Esophagus squamous epithelium (tissue), 5 donors: ENCODE measurements at places on chromosomes 16 and 17.

GRCh38 chr16:65775829-65776228 is 590.7 kb upstream of the CDH5 start:
- no peak for DNase-seq

DNA sequence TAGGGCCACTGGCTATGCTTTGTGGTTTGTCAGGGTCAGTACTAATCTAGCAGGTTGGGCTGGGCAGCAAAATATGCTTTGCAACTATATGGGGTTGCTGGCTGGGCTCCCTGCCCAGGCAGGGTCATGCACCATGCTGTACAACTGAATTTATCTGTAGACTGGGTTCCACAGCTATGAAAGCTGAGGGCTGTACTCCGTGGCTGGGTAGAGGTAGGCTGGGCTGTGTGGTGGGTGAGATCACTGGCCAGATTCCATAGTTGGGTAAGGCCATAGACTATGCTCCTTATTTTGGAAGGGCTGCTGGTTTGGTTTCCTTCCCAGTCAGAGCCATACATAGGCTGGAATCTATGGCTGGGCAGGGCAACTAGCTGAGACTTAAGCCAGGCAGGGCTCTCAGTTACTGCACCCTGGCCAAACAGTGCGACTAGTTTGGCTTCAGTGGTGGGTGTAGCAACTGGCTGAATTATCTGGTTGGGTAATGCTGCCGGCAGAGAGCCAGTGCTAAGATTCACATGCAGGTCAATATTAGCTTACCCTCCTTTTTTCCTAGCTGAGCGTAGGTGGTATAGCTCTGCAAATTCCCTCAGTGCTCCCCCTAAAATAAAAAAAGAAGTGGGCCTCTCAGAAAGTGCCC is 769.1 kb upstream of the CDH8 start:
- no peak for DNase-seq

- no peak for DNase-seq
These were observed 16.7 kb downstream of the DRC7 start for GRCh38 chr16:57711346-57711745.

GRCh38 chr16:57988929-57989328 is 11.5 kb downstream of the ZNF319 start:
- no peak for DNase-seq

DNA sequence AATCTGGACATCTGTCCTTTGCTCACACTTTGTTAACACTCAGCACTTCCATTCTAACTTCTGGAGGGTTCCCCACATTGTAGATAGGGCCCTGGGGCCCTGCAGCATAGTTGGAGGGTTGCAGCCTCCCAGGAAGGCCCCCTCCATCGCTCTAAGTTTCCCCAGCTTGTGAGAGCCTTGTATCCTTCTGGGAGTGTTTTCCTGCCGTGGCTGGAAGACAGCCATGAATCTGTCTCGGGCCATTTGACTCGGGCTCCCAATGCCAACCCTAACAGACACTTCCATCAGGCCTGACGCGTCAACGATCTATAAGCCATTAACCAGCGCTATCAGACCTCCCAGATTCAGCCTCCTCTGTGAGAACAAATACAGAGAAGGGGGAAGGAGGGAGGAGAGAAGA is 263.7 kb upstream of the RPL38 start:
- no peak for DNase-seq

GRCh38 chr17:81488276-81488860 is 24.2 kb downstream of the ACTG1 start:
- DNase-seq: no peak

DNA sequence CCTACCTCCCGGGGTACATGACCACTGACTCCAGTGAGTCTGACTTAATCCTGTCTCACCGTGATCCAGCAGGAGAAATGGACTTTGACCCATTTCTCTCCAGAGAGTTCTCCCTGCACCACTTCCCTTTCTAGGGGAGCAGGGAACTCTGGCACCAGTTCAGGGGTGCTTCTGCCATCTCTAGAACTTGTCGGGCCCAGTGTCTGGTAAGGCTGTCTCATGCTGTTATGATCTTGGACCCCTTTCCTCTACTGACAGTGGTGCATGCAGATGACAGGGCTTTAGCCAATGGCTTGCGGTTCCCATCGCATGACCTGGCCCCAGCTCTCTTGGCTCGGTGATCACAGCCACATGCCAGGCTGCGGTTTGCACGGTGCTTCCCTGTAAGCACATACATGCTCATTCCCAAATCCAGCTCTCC is 62.0 kb downstream of the SLC39A11 start:
- no peak for DNase-seq

GRCh38 chr17:39777534-39778365 is 40.0 kb downstream of the GRB7 start:
- DNase-seq: no peak

DNA sequence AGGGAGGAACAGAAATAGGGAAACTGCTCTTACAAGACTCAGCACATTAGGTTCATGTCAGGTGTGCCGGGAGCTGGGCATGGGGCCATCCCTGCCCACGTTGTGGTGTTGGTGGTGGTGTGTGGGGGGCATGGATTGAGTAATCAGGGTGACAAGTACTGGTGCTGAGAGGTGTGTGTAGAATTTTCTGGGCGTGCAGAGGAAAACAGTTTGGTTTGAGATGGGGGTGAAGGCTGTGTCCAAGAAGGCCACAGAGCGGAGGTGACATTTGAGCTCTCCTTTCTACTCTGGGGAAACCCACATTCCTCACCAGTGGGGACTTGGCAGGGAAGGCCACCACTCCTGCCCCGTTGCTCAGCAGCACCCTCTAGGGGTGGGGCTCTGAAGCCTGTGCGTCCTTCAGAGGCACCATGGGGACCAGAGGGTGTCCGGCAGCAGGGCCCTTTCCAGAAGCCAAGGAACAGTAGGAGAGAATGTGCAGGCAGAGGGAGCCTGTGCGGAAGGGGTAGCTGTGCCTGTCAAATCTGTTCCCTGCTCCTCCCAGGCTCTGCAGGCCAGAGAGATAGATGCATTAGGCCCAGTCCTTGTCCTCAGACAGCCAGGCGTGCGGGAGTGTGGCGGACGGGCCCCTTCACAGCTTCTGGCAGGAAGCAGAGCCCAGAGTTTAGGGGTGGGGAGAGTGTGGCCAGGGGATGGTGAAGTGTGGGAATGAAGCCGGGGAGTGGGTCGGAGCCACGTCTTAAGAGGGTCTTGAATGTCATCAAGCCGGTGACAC is 48.7 kb upstream of the GSE1 start:
- DNase-seq: no peak

GRCh38 chr16:86388976-86389375 is 121.4 kb upstream of the FOXF1 start:
- no peak for DNase-seq

DNA sequence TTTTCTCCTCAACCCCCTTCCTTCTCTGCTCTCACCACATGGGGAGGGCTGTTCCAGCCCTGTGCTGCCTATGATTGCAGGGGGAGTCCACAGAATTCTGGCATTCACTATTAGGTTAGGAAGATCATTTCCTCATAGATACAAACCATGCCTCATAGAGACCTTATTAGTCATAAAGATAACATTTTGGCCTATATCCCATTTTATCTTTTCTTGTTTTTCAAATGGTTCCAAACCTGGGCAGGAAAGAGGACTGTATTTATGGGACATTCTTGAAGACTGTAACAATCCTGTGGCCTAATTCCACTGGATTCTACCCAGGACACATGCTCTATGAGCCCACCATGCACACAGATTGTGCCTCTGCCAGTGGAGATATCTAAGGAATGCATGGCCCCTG is 51.7 kb downstream of the ASIC2 start:
- no peak for DNase-seq

DNA sequence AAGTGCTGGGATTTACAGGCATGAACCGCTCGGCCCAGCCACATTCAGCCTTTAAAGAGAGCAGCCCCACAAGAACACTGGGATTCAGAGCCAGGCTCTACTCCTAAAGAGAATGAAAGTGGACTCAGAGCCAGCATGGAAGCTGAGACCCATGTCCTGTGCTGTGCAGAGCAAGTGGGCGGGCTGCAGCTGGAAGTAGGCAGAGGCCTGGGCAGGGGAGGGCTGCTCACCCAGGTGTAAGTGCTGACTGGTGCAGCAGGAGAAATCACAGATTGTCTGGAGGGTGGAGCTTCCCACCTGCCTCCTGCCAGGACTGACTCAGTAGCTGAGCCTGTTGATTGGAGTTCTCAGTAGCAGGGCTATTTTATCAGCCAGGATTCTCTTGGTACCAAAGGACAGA is 178.7 kb downstream of the KATNIP start:
- no peak for DNase-seq

GRCh38 chr17:83056583-83057396 is 22.6 kb upstream of the METRNL start:
- no peak for DNase-seq

DNA sequence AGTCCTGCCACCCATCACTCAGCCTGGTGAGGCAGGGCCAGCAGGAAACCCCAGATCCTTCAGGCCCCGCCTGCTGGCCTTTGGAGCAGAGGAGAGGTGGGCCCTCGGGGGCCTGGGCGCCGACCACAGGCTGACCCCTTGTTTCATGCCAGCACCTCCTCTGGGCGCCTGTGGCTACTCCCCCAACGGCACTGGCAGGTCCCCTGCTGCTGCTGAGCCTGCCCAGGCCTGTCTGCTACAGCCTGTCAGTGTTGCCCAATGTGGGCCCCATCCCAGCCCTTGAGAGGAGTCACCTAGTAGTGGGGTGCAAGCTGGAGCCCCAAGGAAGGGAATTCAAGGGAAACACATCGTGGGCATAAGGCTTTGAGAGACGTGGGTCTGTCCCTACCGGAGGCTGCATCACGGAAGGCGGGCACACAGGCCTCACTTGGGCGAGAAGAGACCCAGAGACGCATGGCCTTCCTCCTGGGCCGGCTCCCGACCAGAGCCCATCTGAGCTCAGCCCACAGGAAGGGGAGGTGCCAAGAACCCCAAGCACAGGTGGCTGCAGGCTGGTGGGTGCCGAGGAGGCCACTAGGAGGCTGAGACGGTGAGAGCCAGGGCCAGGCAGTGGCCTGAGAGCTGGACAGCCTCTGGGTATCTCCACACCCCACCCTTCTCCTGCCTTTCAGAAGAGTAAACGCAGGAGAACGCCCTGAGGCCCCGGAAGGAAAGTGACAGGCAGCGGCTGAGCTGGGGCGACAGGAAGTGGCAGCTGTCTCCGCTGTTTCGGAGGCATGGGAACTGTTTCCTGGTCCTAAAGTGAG is 8.0 kb upstream of the FASN start:
- DNase-seq: no peak
